CD4-positive, CD25-positive, alpha-beta regulatory T cell (primary cell): ENCODE measurements at places on chromosomes 13 and 19. TPM values are rescaled to one million over a fixed set of nuclear protein-coding genes. Genes with fewer than 3 reads are reported as not detected.

NCCRP1 gene
- polyA plus RNA-seq: not detected

C5AR1 gene
- polyA plus RNA-seq: 0.22 TPM

ZNF554 gene
- polyA plus RNA-seq: 3.2 TPM

SLC17A7 gene
- polyA plus RNA-seq: not detected

SYT5 gene
- not detected for polyA plus RNA-seq

SLC44A2 gene
- polyA plus RNA-seq: 225 TPM

CKAP2 gene
- polyA plus RNA-seq: 26.7 TPM

PSG2 gene
- not detected for polyA plus RNA-seq

CLIP3 gene
- 0.38 TPM for polyA plus RNA-seq

LRP3 gene
- not detected for polyA plus RNA-seq

ZNF723 gene
- polyA plus RNA-seq: not detected

CACNG6 gene
- polyA plus RNA-seq: not detected

- H3K4me1 ChIP-seq: no peaks in the 10 kb centered on the region
- H3K36me3 ChIP-seq: no peaks in the 10 kb centered on the region
- H3K27me3 ChIP-seq: no peaks in the 10 kb centered on the region
Measured at GRCh38 chr13:75071395-75071794, 410.6 kb downstream of the TBC1D4 start.

GRCh38 chr19:4066682-4067395 lies at the start of gene ZBTB7A:
TSS of gene ZBTB7A (minus strand) at chr19:4066899. CDS start at chr19:4055232, 11,667 bp downstream.
- H3K36me3 ChIP-seq: peaks cover 8% of the 10 kb centered on the region
- peaks cover 58% of the 10 kb centered on the region for H3K4me1 ChIP-seq
- H3K27ac ChIP-seq: peak within 1 kb of the TSS; percentile 90
- no peaks in the 10 kb centered on the region for H3K27me3 ChIP-seq
- no peak within 1 kb of the TSS for H3K4me3 ChIP-seq

DNA sequence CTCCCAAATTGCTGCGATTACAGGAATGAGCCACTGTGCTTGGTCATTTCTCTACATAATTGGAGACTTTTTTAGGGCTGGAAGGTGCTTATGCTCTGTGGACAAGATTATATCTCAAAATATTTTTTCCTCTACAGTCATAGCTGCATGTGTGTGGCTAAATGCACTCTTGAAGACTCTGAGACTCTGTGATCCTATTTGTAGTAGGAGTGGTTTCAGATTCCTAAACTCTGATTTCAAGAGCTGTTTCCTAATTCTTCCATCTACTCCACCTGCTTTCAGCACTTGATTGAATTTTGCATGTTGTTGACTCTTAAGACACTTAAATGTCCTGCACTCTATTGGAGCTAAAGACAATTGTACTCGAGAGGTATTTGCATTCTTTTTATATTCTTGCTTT lies 78.0 kb downstream of the KLF5 start:
- no peak overlapping the region for H3K4me3 ChIP-seq
- H3K27ac ChIP-seq: no peak overlapping the region
- H3K36me3 ChIP-seq: no peaks in the 10 kb centered on the region
- no peaks in the 10 kb centered on the region for H3K4me1 ChIP-seq
- DNase-seq: no peak

GRCh38 chr19:35409191-35409590 lies 38.3 kb downstream of the GPR42 start:
- no peaks in the 10 kb centered on the region for H3K36me3 ChIP-seq
- peaks cover 6% of the 10 kb centered on the region for H3K27me3 ChIP-seq
- H3K27ac ChIP-seq: no peak overlapping the region
- H3K4me3 ChIP-seq: no peak overlapping the region

- H3K4me3 ChIP-seq: no peak overlapping the region
- H3K4me1 ChIP-seq: no peaks in the 10 kb centered on the region
- peaks cover 82% of the 10 kb centered on the region for H3K36me3 ChIP-seq
- H3K27ac ChIP-seq: no peak overlapping the region
Measured at GRCh38 chr13:42893214-42893671, 98.8 kb downstream of the EPSTI1 start.

DNA sequence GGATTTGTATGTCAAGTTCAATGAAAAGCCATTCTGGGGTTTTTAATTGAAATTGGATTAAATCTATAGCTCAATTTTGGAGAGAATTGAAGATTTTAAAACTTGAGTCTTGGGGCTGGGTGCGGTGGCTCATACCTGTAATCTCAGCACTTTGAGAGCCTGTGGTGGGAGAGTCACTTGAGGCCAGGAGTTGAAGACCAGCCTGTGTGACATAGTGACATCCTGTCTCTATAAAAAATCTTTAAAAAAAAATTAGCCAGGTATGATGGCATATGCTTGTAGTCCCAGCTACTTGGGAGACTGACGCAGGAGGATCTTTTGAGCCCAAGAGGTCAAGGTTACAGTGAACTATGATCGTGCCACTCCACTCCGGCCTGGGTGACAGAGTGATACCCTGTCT lies 41.2 kb downstream of the VAV1 start:
- DNase-seq: no peak
- peaks cover 33% of the 10 kb centered on the region for H3K4me1 ChIP-seq
- H3K27me3 ChIP-seq: no peaks in the 10 kb centered on the region

DNA sequence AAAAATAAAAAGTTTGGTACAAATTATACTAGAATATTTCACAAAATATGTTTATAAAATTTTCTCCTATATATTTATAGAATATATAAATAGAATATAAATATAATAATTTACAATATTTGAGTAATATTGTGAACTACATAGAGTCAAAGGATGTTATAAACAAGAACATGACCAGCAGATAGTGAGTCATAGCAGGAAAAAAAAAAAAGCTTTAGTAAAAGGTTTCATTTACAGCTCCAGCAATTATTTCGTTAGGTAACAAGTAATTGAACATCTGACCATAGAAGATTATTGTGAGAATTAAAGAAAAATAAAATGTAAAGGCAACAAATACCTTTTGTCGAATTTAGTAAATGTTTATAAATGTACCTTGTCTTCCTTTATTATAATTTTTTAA lies 864.1 kb downstream of the PCDH17 start:
- no peak overlapping the region for H3K27ac ChIP-seq
- no peak for DNase-seq
- H3K4me1 ChIP-seq: no peaks in the 10 kb centered on the region

DNA sequence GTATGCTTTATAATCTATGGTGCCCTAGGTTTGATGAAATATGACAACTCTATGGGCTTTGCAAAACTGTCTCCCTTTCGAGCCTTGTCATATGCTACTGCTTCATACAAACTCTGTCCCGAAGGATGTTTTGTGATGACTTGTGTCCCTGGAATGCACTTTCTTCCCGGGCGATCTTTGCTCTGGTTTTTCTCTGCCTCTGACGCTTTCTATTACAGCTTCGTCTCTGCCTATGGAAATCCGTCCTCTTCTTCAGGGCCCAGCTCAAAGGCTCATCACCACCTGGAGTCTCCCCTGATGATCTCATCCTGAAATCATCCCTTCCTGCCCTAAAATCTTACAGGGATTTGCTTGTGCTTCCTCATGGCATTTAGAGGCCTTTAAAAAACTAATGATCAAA lies 191.5 kb upstream of the KL start:
- H3K4me1 ChIP-seq: no peaks in the 10 kb centered on the region
- no peak overlapping the region for H3K4me3 ChIP-seq
- no peaks in the 10 kb centered on the region for H3K36me3 ChIP-seq
- H3K27ac ChIP-seq: no peak overlapping the region

DNA sequence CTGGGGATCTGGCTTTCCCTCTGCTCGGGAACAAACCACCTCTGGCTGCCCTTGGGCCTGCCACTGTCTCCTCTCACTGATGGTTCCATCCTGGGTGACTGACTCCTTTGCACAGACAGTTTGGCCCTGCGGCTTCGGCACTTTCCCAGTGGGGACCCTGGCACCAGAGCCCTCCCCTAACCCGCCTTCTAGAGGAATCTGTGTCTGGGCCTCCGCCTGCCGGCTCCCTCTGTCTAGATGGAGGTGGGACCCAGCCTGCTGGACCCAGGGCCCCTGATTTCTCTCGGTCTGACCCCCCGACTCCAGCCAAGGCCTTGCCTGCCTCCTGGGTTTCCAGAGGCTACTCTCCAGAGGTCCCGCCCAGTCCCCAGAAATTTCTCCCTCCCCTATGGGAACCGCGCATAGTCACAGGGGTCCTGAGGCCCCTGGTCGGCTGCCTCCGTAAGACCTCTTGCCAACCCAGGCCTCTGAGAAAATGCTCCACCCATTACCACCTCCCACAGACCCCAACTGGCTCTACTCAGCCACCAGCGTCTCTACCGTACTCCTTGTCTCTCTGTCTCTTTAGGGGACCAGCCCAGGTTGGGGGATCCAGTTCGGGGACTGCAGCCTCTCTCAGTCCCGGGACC lies 2.7 kb downstream of the CCDC106 start:
- no peak overlapping the region for H3K27ac ChIP-seq
- H3K27me3 ChIP-seq: no peaks in the 10 kb centered on the region
- H3K36me3 ChIP-seq: no peaks in the 10 kb centered on the region
- H3K4me3 ChIP-seq: no peak overlapping the region
- DNase-seq: no peak

- peaks cover 34% of the 10 kb centered on the region for H3K36me3 ChIP-seq
- DNase-seq: peak; percentile 16
- H3K27me3 ChIP-seq: no peaks in the 10 kb centered on the region
- H3K27ac ChIP-seq: peak overlapping the region; percentile 24
Measured at GRCh38 chr13:39682788-39683187, 27.3 kb downstream of the COG6 start.

- DNase-seq: no peak
- no peak overlapping the region for H3K4me3 ChIP-seq
- H3K27me3 ChIP-seq: no peaks in the 10 kb centered on the region
Measured at GRCh38 chr19:13920940-13921747, 15.1 kb downstream of the CC2D1A start.

GRCh38 chr13:30334663-30335386 lies 27.5 kb upstream of the KATNAL1 start:
- no peaks in the 10 kb centered on the region for H3K27me3 ChIP-seq
- no peak overlapping the region for H3K4me3 ChIP-seq
- H3K4me1 ChIP-seq: no peaks in the 10 kb centered on the region

DNA sequence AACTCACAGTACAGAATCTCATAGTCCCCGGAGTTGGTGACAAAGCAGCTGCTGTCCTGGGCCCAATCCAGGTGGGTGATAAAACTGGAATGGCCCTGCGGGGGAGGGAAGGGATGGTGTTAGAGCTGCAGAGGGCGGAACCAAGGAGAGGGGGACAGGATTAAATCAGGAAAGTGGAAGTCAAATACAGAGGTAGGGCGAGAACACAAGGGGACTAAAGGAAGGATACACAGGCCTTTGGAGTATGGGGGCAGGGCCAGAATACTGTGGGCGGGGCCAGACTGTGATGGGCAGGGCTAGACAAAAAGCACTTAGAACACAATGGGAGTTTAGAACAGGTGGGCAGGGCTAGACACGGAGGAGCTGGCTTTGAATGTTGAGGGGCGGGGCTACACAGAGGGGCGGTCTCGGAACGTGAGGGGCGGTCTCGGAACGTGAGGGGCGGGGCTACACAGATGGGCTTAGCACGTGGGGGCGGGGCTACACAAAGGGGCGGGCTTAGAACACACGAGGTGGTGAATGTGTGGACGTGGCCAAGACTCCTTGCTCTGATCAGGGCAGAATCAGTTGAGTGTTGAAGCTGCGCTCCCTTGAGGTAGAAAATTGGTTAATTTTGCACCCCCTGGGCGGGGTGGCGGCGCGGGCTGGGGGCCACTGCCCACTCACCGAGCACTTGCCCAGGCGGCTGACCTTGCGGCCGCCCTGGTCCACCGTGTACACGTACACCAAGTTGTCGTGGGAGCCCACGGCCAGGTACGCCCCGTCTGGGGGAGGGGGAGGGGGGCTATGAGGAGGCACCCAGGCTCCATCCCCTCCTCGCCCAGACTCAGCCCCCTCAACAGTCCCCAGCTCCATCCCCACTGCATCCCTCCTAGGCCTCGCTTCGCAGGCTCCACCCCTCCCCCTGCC lies 14.0 kb upstream of the GPR4 start:
- H3K4me3 ChIP-seq: no peak overlapping the region
- no peaks in the 10 kb centered on the region for H3K4me1 ChIP-seq
- peaks cover 61% of the 10 kb centered on the region for H3K36me3 ChIP-seq

DNA sequence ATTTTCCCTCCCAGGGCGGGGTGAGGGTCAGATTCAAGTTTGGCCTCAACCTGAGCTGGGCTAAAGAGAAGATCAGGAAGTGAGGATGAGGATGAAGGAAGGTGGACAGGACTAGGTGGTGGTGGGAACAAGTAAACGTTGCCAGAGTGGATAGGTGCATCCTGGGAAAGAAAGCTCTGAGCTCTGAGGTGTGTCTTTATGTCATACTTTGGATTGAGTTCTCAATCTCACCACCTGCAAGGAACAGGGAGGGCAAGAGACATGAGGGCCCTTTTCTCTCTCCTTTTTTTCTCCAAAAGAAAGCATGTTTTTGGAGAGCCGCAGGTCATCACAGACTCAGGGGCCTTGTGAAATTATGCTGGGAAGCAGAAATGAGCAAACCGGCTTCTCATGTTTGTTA lies 38.2 kb upstream of the IGFL1 start:
- no peak overlapping the region for H3K4me3 ChIP-seq
- peaks cover 6% of the 10 kb centered on the region for H3K27me3 ChIP-seq
- no peaks in the 10 kb centered on the region for H3K4me1 ChIP-seq
- H3K36me3 ChIP-seq: no peaks in the 10 kb centered on the region
- no peak overlapping the region for H3K27ac ChIP-seq
- DNase-seq: no peak

DNA sequence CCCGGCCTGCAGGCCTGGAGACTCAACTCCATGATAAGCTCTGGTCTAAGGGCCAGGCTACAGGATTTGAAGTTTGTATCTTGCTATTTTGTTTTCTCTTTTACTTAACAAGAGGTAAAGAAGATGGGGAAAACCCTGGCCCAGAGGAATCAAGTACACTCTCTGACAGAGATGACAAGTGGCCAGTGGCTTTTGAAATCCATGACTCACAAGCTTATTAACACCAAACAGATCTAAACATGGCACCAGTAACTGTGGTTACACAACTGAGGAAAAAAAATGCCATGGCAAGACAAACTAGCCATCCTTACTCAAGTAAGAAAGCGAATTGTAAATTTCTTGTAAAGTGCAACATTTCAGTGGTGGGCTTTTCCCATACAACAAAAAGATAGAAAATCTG lies 72.6 kb upstream of the SERTM1 start:
- H3K27me3 ChIP-seq: no peaks in the 10 kb centered on the region
- H3K4me1 ChIP-seq: no peaks in the 10 kb centered on the region
- no peak overlapping the region for H3K4me3 ChIP-seq
- H3K27ac ChIP-seq: no peak overlapping the region

DNA sequence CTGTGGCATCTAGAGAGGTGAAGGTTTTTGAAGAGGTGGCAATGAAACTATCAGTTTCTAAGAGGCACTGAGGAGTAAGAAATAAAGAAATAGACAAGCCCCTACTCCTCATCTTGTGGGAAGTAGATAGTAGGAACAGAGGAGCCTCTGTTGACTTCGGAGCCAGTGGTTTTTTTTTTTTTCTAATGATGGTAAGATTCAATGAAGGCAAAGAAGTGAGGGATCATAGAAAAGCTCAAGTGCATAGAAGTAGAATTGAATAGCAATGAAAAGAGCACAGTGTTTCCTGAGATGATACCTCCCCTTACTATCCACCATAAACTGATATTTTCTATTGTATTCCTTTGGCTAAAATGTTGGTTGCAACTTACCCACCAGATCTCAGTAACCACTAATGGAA lies 46.3 kb downstream of the FREM2 start:
- no peaks in the 10 kb centered on the region for H3K36me3 ChIP-seq
- no peak overlapping the region for H3K4me3 ChIP-seq
- DNase-seq: no peak
- no peak overlapping the region for H3K27ac ChIP-seq
- no peaks in the 10 kb centered on the region for H3K4me1 ChIP-seq
